Activated naive CD4-positive, alpha-beta T cell (primary cell): ENCODE measurements at places on chromosomes 3 and 15.

- no peak for DNase-seq
Observed at GRCh38 chr3:143389388-143389787, 269.8 kb downstream of the CHST2 start.

DNA sequence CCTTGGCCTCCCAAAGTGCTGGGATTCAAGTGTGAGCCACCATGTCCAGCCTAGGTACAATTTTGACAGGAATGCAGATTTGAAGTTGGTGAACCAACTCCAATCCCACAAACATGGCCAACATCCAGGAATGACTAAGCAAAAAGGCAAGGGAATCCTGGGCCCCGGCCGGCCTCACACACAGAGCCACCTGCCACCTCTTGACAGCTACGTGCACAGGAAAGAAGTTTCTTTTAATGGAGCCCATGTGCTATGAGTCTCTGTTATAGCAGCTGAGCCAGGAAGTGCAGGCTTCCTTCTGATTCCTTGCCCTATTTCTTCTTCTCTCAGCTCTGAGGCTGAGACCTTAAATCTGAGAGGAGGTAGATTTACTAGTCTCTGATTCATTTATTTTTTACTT, 8.8 kb downstream of the TMEM40 start:
- no peak for DNase-seq

DNA sequence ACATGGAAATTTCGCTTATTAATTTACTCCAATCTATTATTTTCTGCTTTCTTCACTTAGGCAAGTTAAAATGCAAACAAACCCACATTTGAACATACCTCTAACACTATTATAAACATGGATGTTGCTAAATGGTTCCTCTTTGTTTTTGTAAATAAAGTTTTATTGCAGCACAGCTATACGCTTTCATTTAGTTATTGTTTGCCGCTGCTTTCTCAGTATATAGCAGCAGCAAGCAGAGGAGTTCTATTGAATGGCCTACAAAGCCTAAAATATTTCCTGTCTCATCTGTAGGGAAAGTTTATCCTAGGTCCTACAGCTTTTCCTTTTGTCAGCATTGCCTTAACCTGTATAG, 7.9 kb upstream of the CHD2 start:
- DNase-seq = no peak

GRCh38 chr3:107846279-107846852, 244.5 kb downstream of the CD47 start:
- DNase-seq = no peak

DNA sequence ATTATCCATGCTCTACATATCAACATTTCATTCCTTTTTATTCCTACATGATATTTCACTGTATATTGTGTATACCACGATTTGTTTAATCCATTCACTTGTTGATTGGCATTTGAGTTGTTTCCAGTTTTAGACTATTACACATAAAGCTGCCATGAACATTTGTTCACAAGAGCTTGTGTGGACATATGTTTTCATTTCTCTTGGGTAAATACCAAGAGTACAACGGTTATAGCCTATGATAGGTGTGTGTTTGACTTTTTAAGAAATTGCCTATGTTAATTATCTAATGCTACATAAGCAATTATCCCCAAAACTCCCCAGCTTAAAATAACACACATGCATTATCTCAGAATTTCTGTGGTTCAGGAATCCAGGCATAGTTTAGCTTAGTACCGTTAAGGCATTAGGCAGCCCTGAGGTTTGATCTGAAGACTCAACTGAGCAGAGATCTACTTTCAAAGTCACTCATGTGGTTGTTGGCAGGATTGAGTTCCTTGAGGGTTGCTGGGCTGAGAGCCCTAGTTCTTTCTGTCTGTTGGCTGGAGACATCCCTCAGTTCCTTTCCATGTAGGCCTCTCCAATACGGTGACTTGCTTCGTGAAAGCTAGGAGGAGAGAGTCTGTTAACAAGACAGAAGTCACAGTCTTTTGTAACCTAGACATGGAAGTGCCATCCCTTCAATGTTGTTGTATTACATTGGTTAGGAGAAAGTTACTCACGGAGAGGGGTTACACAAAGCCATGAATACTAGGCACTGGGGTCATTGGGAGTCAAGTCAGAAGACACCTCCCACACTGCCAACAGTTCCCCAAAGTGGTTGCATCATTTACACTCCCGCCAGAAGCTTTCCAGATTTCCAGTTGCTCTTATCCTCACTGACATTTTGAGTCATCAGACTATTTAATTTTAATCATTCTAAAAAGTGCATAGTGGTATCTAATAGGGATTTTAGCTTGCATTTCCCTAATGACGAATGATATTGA, 21.0 kb upstream of the PCSK6 start:
- DNase-seq = no peak

GRCh38 chr15:65211482-65211982, 259 bp upstream of the CILP start:
- DNase-seq = no peak

- DNase-seq = no peak
Observed at GRCh38 chr3:145678401-145678800, 482.6 kb downstream of the PLOD2 start.

DNA sequence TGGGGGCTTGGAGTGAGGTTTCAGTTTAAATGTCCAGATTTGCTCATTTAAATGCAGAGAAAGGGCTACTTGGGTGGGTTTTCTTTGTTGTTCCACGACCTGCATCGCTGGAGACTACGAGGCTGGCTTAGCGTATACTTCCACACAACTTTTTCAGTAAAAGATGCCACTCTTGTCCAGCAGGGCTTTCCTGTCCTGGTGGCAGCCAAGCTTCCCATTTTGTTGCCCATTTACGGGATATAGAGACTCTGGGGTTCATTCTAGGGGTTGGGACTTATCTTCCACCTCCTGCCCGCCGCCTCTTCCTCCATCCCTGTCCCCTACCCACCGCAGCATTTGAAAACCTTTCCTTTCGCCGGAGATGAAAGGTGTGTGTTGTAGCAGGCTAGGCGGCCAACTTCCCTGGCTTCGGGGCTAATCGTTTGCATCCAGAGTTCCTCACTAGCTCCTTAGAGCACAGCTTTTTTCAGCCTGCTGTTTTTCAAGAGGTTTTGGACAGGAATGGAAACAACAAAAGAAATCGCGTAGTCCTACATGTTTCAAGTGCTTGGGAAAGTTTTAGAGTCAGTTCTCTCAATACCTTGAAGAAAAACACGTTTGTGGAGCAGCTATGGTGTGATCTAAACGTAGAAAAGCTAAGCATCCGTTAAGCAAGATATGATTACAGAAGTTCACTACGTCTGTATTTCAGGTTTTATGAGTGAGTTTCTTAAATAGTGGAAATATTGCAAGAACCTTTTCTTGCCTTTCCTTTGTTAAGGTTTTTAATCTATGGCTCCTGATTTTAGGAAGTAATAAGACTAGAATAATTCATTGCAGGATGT, 843 bp downstream of the CHRNA5 start:
- DNase-seq = no peak

DNA sequence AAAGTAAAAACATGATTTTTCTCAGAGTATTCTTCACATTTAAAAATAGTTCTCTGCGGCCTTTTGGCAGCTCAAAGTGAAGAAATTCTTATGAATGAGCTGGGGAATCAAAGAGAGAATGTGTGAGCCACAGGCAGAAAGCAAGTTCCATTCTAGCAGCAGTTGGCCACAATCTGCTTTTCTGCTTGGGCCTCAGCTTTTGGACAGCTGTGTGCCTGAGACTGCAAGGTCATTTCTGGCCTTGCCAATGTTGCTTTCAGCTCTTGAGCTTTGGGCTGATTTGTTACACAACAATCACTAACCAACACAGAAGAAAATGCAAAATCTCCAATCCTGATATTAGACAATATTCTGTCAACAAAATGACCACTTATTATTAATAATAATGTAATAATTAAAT, 14.4 kb upstream of the TM4SF4 start:
- no peak for DNase-seq

DNA sequence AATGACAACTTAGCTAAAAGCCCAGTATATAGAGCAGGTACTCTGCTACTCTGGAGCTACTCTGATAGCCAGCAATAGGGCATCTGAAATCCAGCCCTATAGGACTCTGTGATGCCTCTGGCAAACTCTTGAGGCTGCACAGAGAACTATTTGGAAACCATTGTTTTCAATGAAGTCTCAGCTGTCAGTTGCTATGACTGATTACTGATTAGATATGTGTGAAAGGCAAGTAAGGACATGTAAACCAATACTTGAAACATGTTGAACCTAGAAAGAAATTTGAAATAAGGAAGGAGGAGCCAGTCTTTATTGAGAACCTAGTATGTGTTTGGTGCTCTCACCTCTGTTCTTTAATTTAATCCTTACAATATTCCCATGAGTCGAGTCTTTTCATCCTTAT, 40.2 kb upstream of the CRTC3 start:
- no peak for DNase-seq

GRCh38 chr3:53534216-53534615, 39.8 kb downstream of the CACNA1D start:
- DNase-seq = no peak
